Activated CD8-positive, alpha-beta memory T cell treated with anti-CD3 and anti-CD28 coated beads, Interleukin-2, amount 10 ng/mL, durations not matched to agents 7 days and 5 days (primary cell): ENCODE measurements at places on chromosomes 11 and 22.

GRCh38 chr22:42885446-42885845 is 28.4 kb upstream of the ARFGAP3 start:
- DNase-seq = no peak

GRCh38 chr22:19620742-19621371 is 93.4 kb upstream of the SEPTIN5 start:
- DNase-seq = no peak

DNA sequence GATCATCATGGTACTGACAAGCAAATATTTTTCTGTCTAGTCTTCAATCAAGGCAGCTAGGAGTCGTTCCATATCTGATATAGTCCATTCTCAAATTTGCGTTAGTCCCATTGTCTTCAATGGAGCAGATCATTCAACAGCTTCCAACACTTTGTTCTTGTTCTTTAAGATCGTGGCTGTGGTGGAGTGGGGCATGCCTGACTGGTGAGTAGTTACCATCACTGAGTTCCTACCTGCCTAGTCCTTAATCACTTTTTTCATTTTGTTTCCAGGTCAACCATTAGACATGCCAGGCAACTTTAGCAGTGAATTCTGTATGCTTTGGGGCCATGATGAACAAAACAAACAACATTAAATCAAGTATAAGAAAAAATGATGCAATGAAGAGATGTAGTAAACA is 693.1 kb upstream of the KIRREL3 start:
- DNase-seq = no peak

GRCh38 chr11:93131709-93132108 is 66.1 kb downstream of the SLC36A4 start:
- no peak for DNase-seq

- DNase-seq = peak; percentile 70
Observed at GRCh38 chr11:2772544-2773031, 72.8 kb upstream of the KCNQ1OT1 start.

GRCh38 chr11:3037040-3037944 is 19.9 kb downstream of the CARS1 start:
- peak; percentile 59 for DNase-seq

DNA sequence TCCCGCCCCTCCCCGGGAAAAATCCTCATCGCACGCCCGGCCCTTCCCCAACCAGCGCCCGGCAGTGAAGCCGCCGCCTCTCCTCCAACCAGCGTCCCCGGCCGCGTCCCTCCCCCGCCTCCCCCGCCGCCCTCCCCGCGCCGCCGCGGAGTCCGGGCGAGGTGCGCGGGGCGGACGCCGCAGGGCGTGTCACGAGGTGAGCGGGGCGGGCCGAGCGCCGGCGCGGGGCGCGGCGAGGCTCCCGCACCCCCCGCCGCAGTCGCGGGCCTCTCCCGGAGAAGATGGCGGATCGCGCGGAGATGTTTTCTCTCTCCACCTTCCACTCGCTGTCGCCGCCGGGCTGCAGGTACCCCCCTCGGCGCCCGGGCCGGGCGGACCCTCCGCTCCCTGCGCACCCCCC is at the start of gene MAPK8IP2:
TSS of gene MAPK8IP2 (plus strand) at position 256 of the 400 bp plus-strand sequence. CDS start at position 282, 26 bp downstream.
- DNase-seq = no peak

DNA sequence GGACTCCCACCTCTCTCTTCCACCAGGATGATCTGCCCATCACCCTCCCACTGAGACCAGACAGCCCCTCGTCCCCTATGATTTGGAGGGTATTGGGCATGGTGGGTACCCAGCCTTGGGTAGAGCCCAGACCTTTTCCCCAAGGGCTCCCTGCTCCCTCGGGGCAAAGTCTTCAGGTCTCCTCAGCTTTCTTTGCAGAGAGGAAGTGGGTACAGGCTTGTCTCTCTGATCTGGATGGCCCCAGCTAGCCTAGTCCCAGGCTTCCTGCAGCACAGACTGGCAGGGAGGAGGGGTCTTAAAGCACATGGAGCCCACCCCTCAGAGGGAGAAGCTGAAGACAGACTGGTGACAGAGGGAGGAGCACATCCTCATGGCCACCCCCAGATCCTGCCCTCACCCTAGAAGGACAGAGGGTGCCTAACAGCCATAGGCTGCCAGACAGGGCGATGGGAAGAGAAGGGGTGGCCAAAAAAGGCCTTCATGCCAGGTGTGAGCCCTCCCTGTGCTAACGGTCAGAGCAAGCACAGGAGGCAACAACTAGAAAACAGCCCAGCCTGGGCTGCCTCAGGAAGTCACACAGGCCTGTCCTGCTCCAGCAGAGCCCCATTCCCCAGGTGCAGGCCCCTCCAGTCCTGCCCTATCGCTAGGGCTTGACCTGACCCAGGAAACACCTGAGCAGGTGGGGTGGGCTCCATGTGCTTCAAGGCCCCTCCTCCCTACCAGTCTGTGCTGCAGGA is 30.4 kb downstream of the SLC22A12 start:
- no peak for DNase-seq

DNA sequence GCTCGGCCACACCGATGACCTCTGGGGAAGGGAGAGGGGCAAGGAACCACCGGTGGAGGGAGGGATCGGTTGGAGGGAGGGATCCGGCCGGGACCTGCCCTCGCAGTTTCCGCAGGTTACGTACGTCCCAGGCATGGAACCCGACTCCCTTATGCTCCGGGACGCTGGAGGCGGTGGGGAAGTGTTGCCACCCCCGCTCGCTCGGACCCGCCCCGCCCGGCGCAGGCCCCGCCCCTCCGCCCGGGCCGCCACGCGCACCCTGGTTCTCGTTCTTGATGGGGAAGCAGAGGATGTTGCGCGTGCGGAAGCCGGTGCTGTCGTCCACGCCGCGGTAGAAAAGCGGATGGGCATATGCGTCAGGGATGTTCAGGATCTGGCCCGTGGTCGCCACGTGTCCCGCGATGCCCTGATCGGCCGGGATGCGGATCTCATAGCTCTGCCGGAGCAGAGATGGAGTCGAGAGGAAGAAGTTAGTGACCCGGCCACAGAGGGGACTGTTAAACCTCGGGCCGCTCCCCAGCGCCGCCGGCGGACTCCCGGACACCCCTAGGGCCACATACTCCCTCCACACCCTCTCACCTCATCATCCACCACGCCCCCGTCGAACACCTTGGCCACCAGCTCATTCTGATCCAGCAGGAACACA is 89.8 kb downstream of the PDE2A start:
- peak; percentile 71 for DNase-seq

GRCh38 chr22:17785185-17786184 is 11.2 kb upstream of the BID start:
- peak; percentile 77 for DNase-seq

DNA sequence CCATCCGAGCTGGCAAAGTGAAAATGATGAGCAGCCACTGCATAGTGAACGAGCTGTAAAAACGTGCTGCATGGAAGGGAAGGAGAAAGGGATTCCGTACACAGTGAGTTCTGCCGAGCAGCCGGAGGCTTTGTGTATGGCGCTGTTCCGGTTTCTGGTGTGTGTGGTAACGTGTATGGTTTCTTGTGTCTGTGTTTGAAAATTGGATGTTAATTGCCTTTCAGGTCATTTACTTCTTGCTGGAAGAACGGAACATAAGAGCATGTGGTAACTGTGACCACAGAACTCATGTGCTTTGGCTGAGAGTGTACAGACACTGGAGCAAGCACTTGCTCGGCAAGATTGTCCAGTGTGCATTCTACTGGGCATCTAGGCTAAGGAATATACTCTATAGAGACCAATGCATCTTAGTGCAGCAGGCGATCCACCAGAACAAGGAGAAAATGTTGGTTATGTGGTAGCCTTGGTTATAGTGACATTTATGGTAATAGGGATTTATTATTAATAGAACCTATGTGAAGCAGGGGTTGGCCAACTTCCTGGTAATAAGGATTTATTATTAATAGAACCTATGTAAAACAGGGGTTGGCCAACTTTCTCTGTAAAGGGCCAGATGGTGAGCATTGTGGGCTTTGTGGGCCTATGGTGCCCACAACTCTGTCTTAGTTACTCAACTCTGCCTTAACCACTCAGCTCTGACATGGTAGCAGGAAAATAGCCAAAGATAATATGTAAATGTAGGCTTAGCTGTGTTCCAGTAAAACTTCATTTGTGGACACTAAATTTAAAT is 49.2 kb downstream of the GRAMD1B start:
- DNase-seq = peak; percentile 63

- DNase-seq = no peak
Observed at GRCh38 chr11:66680966-66681645, 3.4 kb upstream of the RBM4B start.

GRCh38 chr11:122441666-122442035 is 213.9 kb upstream of the UBASH3B start:
- no peak for DNase-seq

DNA sequence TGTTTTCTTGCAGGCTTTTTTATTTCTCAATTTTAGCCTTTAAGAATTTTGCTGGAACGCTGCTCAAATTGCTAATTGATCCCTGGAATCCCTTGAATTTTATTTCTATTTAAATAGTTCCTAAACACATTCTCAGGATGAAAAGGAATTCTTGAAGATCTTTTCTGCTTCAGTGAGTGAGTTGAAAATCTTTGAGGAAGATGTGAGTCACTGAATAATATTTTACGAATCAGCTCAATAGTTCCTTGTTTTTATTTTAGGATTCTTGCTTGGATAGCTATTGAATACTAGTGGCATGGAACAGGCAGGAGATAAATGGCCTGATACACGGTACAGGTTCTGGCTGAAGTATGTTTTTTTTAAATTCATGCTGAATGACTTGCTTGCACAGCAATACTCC is 194.6 kb upstream of the CCDC90B start:
- no peak for DNase-seq

- DNase-seq = no peak
Observed at GRCh38 chr11:88508418-88508758, 170.9 kb upstream of the CTSC start.

DNA sequence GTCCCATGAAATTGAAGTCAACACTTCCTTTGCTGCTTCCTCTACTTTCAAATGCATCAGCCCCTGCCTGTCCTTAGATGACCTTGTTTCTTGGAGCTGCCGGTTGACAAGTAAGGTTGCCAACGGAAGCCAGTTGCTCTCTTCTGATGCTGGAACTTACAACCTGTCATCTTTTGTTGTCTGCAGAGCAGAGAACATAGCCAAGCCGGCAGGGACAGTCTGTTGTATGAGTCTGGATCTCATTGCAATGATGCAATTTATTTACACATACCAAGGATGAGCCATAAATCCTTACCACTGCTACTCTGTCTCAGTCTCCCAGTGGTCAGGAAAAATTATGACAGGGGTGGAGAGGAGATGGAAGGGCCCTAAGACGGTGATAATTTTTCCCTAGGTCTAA is 151.4 kb downstream of the BLID start:
- DNase-seq = no peak

DNA sequence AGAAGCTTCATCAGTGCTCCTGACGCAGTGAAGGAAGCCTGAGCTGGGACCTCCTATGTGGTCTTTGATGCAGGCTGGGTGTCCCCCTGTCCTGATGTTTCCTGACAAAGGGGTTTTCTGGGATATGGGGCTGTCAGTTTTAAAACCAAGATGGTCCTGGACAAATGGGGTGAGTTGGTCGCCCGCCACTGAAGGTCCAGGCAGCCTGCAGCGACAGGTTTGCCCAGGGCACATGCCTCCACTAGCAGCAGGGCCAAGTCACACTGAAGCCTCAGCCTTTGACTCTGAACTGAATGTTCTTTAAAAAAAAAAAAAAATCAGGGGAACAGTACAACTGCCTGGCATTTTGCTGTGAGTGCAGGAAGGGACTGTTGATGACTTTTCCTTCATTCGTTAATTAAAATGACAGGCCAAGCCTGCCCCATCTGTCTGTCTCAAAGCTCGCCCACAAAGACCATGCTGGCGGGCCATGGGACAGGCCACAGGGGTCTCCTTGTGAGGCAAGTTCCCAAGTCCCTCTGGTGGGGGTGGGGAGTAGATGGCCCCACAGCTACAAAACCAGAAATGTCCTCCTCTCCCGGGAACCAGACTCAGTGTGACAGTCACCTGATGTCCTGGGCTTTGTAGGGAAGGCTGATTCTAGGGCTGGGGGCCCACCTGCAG is 274.8 kb downstream of the CTTN start:
- no peak for DNase-seq

DNA sequence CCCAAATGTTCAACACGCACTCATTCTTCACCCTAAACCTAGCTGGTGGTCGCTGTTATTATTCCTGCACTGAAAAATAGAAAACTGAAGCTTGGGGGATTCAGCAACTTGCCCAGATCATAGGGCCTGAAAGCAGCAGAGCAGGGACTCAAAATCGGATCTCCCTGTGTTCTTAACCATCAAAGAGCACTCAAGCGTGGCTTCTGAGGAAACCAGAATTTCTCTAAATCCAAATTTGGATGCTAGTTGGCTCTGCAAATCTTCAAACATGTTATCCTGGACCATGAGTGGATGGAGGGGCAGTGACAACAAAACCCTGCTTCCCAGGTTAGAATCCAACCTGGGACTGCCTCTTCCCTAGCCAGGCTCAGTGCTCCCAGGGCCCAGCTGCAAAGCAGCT is 11.6 kb upstream of the ARAP1 start:
- no peak for DNase-seq

DNA sequence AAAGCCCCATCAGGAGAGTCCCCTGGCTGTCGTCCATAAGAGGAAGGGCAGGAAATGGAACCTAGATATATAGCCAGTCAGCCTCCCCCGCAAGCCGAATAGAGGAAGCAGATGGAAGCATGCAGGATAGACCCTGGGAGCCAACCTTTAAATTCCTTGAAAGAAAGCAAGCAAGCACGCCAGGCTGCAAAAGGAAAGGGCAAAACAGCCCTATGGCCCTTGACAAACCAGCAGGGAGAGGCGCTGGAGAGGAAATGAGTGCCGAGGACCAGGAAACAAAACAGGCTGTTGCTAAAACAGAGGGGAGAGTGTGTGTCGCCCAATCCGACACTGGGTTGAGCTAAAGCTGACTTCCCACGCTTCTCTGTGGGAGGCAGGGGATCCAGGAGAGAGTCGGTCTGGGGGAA is 203.5 kb upstream of the MTNR1B start:
- no peak for DNase-seq

DNA sequence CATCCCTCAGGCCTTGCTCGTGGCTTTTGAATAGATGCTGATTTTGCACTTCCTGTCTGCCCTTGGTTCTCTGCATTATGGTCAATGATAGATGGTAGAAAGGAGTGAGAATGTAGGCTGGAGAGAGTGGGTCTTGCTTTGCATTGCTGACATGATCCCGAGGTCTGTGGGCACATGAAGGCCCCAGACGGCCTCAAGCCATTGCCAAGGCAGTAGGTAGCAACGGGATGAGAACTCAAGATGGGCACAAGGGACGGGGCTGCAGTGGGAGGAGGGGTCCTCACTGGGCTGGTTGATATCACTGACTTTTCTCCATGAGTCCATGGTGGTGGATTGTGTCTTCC is 54.0 kb downstream of the GAB4 start:
- no peak for DNase-seq

GRCh38 chr11:120375076-120375475 is 38.9 kb downstream of the ARHGEF12 start:
- DNase-seq = no peak

DNA sequence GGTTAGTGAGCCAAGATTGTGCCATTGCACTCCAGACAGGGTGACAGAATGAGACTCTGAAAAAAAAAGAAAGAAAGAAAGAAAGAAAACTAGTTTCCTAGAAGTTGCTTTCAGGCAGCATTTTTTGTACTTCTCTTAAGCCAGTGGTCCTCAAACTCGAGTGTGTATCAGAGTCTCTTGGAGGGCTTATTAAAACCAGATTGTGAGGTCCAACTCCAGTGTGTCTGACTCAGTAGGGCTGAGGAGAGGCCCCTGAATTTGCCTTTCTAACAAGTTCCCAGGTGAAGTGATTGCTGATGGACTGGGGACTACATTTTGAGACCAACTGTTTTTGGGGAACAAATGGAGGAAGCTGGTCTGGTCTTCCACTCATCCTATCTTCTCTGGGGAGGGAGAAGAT is 57.5 kb upstream of the VSTM5 start:
- DNase-seq = no peak
